ENCODE measurements at places on chromosomes 13 and 19.

DNA sequence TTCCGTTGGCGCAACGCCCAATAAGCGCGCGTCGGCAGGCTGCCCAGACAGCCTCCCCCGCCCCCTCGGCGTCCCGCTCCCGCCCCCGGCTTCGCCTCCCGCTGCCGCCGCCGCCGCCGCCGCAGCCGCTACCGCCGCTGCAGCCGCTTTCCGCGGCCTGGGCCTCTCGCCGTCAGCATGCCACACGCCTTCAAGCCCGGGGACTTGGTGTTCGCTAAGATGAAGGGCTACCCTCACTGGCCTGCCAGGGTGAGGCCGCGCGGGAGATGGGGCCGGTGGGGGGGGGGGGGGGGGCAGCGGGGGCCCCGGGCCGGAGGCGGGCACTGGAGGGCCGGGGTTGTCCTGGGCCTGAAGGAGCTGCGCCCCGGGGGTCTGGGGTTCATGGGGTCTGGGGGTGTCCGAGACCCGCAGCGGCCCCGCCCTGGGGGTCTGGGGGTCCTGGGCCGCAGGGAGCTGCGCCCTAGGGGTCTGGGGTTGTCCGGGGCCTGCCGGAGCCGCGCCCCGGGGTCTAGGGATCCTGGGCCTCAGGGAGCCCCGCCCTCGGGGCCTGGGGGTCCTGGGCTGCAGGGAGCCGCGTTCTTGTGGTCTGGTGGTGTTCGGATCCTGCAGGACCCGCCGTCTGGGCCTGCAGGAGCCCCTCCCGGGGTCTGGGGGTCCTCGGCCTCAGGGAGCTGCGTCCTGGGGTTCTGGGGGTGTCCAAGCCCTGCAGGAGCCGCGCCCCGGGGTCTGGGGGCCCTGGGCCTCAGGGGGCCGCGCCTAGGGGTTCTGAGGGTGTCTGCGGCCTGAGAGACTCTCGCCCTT, at the start of gene HDGFL2:
HDGFL2 (plus strand) TSS at position 124 of the 801 bp plus-strand sequence; CDS start at position 178, 54 bp downstream.
- no peak for DNase-seq

DNA sequence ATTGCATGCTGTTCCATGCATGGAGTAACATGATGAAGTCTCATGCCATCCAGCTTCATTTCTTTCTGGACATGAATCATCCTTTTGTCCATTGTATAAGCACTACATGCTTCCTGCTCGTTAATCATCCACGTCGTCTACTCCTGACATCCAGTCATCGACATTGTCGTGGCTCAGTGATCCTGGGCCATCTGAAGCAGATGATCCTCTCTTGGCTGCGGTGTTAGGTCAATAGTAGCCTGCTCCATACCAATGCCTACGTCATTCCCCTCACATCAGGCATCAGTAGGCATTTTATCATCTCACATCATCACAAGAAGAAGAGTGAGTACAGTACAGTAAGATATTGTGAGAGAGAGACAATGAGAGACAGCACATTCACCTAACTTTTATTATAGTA, 7.9 kb upstream of the MYO16 start:
- no peak for DNase-seq

- no peak for DNase-seq
Measured at GRCh38 chr13:73307481-73307880, 248.7 kb downstream of the KLF5 start.

GRCh38 chr19:31120952-31121351, 228.3 kb downstream of the TSHZ3 start:
- no peak for DNase-seq

DNA sequence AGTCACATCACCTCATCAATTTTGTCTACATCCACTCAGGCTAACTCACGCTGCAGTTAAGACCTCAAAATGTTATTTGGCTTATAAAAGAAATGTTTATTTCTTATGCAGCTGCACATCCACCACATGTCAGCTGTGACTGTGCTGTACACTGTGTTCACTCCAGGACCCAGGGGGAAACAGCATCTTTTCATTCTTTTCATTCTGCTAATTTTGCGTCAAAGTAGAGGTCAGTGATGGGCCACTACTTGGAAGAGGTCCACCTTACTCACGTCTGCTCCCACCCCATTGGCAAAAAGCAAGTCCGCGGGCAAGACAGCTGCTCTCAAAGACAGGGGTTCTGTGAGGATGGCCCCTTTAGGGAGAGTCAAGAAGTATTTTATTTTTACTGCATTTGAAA, 4.5 kb upstream of the DCT start:
- no peak for DNase-seq

Data from ACHN (cell line).